ENCODE measurements at places on chromosomes 3 and 15. TPM values are rescaled to one million over a fixed set of nuclear protein-coding genes. Genes with fewer than 3 reads are reported as not detected.

The ROPN1 gene
- 0.29 TPM for polyA plus RNA-seq

DNA sequence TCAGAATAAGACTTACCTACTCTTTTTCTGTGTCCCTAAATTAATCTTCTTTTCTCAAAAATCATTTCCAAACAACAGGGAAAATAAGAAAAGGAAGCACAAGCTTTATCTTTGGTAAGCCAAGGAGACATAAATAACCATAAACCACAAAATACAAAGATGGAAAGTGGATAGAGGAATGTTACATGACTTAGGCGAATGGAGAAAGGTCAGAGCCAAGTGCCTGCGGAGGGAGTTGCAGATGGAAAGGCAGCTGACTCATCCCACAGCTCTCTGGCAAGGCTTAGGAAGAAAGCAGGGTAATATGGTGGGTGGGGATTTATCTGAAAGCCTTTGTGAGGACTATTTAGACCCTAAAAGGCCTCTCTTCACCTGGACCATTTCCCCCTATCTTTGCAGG lies 72.8 kb downstream of the GALK2 start:
- peak; percentile 71 for DNase-seq

DNA sequence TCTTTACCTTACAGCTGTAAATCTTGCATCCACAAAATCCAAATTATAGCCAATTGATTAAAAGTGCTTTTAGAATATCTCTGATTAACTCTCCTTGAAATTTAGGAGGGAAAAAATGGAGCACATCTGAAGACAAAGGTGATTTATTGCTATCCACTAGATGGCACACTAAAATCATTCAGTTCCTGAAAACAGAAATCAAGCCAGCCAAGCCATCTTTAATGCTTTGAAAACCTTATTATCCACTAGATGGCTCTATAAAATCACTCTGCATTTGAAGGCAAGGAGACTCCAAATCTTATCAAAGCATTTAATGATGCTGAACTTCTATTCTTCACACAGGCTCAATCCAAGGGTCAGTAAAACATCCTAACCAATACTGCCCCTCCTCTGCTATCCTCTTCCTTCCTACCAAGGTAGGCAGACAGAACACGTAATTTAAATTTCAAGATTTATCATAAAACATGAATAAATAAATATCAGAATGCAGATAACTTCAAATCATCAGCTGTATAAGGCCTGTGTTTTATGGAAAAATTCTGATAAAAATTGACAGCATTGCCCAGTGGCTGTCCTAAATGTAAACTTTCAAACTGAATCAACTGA lies 48.4 kb downstream of the GOLIM4 start:
- peak; percentile 55 for DNase-seq

The SCG5 gene
- 44.4 TPM for polyA plus RNA-seq

The IQCH gene
- polyA plus RNA-seq = 0.95 TPM

DNA sequence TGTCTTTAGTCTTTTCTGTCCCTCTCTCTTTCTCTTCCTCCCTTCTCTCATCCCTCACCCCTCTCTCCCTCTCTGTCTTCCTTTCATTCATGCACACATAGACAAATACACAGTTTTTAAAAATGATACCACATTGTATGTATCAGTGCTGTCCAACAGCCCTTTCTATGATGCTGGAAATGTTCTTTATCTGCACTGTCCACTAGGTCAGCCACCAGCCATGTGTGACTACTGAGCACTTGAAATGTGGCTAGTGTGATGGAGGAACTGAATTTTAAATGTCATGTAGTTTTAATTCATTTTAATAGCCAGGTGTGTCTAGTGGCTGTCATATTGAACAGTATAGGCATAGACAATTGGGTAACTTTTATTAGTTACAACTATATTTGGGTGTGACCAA lies 34.9 kb downstream of the COL6A5 start:
- no peak for DNase-seq

DNA sequence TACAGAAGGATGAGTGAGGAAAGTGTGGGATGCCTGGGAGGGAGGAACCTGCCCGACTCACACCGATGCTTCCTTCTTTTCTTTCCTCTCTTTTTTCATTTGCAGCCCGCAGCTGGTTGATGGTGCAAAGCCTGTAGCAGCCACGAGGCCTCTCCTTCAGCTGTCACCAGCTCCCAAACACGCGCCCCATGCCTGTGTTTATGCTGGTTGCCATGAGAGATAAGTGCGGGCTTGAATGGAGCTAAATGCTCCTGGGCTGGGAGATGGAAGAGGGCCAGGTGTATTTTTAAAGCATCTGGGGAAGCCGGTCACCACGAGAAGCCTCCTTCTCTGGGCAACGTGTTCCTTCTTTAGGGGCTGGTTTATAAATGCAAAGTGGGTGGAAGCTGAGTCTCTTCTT lies 9.3 kb downstream of the COLQ start:
- peak; percentile 7 for DNase-seq

DNA sequence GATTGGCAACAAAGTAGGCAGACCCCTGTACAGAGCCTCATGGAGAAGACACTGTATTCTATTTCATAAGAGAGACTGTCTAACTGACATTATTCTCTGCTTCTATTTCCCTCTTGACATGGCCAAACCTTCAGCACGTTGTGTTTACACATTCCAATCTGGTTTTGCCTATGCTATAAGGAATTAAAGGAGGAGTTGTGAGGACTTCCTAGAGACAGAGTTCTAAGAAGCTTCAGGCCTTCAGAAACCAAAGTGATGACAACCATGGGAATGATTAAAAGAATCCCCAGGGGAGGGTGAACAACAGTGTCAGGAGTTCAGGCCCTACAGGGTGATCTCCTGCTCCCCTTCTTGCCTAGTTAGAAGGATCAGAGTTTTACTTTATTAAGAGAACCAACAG lies 44.9 kb upstream of the CAPN7 start:
- no peak for DNase-seq

The PAQR5 gene
- polyA plus RNA-seq = 9.7 TPM

- peak; percentile 23 for DNase-seq
Measured at GRCh38 chr3:43455233-43455632, 166.6 kb downstream of the ANO10 start.

GRCh38 chr15:47504624-47505256 lies 212.6 kb upstream of the SEMA6D start:
- DNase-seq = no peak

- DNase-seq = peak; percentile 85
Measured at GRCh38 chr3:190345027-190345821, 23.0 kb upstream of the CLDN1 start.

DNA sequence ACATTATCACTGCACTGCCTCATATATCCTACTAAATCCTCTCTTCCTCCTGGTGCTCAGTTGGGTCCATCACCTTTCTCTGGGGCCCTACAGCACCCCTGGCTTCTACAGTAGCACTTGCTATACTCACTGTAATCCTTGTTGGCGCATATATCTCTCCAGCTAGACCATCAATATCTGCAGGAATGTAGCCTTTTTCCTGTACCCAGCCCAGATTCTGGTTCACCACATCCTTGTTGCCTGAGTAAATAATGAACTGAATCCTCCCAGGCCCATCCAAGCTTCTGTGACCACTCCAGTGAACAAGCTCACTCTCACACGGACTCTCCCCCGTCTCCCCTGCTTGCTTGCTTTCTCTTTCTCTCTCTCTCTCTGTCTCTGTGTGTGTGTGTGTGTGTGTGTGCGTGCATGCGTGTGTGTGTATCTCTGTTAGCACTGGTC lies 62.5 kb upstream of the LIPC start:
- DNase-seq = no peak

DNA sequence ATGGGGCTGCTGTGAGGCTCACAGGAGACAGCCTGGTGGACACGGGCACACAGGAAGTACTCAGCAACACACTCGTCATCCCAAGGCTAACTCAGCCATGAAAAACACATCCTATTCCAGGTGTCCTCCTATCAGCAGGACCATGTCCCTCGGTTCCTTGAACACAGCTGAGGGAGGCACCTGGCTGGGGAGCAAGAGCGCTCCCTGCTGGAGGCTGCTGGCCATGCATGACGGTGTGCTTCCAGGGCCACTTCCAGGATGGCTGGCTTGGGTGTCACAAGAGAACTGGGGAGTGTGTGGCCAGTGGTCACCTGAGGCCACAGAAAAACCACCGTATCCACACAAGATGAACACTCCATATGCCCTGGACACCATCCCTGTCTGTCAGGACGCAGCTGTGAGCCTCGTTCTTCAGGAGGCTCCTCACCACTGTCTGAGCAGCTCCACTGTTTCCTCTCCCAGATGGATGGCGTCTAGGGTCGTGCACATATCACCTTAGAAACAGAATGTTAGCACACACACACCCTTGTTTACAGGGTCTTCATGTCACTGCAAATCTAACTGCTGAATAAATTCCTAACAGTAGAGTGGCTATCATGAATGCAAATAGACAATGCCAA lies 31.0 kb downstream of the POC1A start:
- peak; percentile 24 for DNase-seq

- no peak for DNase-seq
Measured at GRCh38 chr15:84816694-84817465, at the start of gene ALPK3. TSS of gene ALPK3 (plus strand) at chr15:84817356. CDS start at chr15:84817453, 97 bp downstream.

The SLC22A14 gene
- polyA plus RNA-seq = not detected

The CNBP gene
- polyA plus RNA-seq = 305 TPM

DNA sequence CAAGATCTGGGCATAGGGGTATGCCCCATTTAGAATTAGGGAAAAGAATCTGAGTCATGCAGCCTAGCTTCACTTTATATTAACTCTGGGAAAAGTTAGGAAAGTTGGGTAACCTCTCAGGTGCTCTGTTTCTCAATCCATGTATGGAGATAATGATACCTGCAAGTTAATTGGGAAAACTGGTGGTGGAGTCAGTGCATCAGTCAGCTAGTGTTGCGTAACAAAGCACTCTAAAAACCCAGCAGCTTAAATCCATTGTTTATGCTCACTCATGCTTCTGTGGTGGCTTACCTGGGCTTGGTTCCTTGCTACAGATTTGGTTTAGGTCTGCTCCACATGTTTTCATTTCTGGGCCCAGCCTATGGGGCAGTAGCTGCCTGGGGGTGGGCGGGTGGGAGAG lies 91.0 kb downstream of the SMAD3 start:
- no peak for DNase-seq

The UROC1 gene
- polyA plus RNA-seq = not detected

DNA sequence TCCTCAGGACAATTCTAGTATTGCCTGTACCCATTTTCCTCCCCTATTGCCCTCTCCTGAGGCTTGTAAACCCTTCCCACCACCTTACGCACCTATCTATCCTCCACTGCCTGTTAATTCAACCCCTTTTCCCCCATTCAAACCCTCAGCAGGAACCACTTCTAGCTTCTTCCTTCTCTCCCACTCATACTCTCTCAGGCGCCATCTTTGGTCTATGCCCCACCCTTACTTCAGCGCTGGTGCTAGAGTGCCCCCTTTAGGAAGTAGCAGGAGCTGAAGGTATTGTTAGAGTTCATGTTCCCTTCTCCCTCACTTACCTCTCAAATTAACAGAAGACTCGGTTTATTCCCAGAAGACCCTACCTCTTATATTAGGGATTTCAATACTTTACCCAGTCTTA lies 121.8 kb upstream of the NLGN1 start:
- no peak for DNase-seq

- DNase-seq = no peak
Measured at GRCh38 chr3:186519021-186519658, 25.0 kb downstream of the CRYGS start.

The EDEM1 gene
- 42.5 TPM for polyA plus RNA-seq

The TM4SF18 gene
- polyA plus RNA-seq = not detected

DNA sequence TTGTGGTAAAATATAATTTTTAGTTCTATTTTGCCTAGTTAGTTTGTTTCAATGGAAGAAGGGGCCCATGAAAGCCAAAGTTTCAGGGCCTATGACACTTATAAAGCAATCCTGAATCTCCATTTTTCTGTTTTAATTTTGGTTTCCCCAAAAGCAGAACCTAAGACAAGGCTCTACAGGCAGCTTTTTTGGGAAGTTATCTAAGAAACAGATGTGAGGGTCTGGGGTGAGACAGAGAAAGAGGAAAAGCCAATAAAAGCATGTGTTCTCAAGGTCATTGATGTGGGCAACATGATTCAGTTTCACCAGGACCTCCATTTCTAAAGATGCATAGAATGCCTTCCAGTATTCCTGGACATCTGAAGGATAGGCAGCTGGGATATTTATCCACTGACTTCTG lies 598.5 kb downstream of the PDCD6IP start:
- DNase-seq = no peak

- no peak for DNase-seq
Measured at GRCh38 chr3:152040319-152040718, 166.9 kb downstream of the SUCNR1 start.

The PGBD4 gene
- polyA plus RNA-seq = 1.6 TPM

GRCh38 chr3:127688416-127689265 lies 15.9 kb downstream of the ABTB1 start:
- no peak for DNase-seq

The SNTN gene
- polyA plus RNA-seq = not detected

The CCR3 gene
- not detected for polyA plus RNA-seq

GRCh38 chr3:102304550-102304949 lies 130.3 kb upstream of the ZPLD1 start:
- no peak for DNase-seq

The TRAIP gene
- polyA plus RNA-seq = 1.7 TPM

The MYL3 gene
- not detected for polyA plus RNA-seq

- peak; percentile 97 for DNase-seq
Measured at GRCh38 chr15:32855942-32856341, 138.1 kb downstream of the GREM1 start.

DNA sequence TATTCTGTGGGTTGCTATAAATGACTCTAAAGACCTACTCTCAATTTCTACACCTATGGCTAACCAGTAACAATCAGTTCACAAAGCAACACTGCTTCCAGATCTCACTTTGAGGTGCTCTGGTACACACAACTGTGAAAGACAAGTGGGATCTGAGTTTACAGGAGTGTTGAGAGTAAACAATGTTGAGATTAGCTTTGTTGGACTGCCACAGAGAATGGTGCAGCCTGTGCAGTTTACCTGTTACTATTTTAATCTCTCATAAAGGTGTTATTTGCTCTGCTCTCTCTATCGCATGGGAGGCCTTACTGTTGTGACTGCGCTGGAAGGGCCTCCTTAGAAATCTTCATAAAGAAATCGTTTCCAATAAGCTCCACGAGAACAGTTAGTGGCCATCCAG lies 112.0 kb downstream of the SOX2 start:
- DNase-seq = no peak

DNA sequence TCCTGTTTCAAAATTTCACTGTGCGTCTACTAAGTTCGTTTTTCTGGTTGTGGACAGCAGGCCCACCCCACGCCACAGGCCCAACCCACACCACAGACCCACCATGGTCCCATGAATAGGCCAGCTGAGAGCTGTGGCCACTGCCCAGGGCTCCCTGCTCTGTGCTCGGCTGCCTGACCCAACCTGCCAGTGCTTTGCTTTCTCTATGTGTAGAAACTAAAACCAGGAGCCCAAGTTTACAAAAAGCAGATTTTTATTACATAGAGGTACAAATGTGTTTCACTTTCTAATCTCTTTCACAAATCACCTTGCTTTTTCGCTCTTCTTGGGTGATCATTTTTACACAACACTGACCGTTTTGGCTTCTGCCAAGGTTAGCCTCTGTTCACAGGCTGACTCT lies 69.1 kb downstream of the HERC2 start:
- no peak for DNase-seq

- no peak for DNase-seq
Measured at GRCh38 chr3:39166932-39167532, 13.6 kb upstream of the CSRNP1 start.

- no peak for DNase-seq
Measured at GRCh38 chr3:100702980-100703345, 6.3 kb upstream of the TFG start.

GRCh38 chr3:82129221-82129801 lies 367.9 kb upstream of the GBE1 start:
- DNase-seq = no peak
